ENCODE measurements at places on chromosomes 7 and 10. TPM values are rescaled to one million over a fixed set of nuclear protein-coding genes. Genes with fewer than 3 reads are reported as not detected.

Gene THSD7A
- polyA plus RNA-seq: not detected

Gene RPEL1
- 0.12 TPM for polyA plus RNA-seq

Gene VPS37D
- polyA plus RNA-seq: 0.61 TPM

Gene AGMO
- not detected for polyA plus RNA-seq

Gene ENTPD7
- polyA plus RNA-seq: 18.3 TPM

Gene NUTM2E
- polyA plus RNA-seq: not detected

Gene GCK
- polyA plus RNA-seq: not detected

Gene ZNF22
- 2.7 TPM for polyA plus RNA-seq

Gene RBP3
- not detected for polyA plus RNA-seq

Gene TUBB8
- polyA plus RNA-seq: 0.02 TPM

Gene HSPA12A
- polyA plus RNA-seq: 5.9 TPM

Gene NME8
- not detected for polyA plus RNA-seq

Gene CCL24
- polyA plus RNA-seq: not detected

Gene CEP55
- polyA plus RNA-seq: 26.8 TPM

Gene MUC12
- polyA plus RNA-seq: 0.25 TPM

Gene CRYGN
- polyA plus RNA-seq: not detected

Gene ARHGEF35
- polyA plus RNA-seq: 7.6 TPM

Gene NPFFR1
- 0.01 TPM for polyA plus RNA-seq

Gene PBLD
- polyA plus RNA-seq: 0.34 TPM

Gene PNLIPRP2
- polyA plus RNA-seq: not detected

Gene STOX1
- polyA plus RNA-seq: 0.07 TPM

Gene ZRANB1
- polyA plus RNA-seq: 5.6 TPM

Gene NEBL
- 1.3 TPM for polyA plus RNA-seq

Gene IL15RA
- 2.6 TPM for polyA plus RNA-seq

Gene MEOX2
- not detected for polyA plus RNA-seq

Gene LRRC18
- not detected for polyA plus RNA-seq

Gene AKR1C4
- not detected for polyA plus RNA-seq

Gene ICA1
- polyA plus RNA-seq: 0.17 TPM

Gene HOXA4
- polyA plus RNA-seq: 1.8 TPM

Gene DNAH11
- polyA plus RNA-seq: 0.23 TPM

Gene ASB10
- polyA plus RNA-seq: not detected

Gene NSUN6
- 5.5 TPM for polyA plus RNA-seq

Gene MYO1G
- 0.02 TPM for polyA plus RNA-seq

Gene GIMAP1
- not detected for polyA plus RNA-seq

Gene CCDC6
- polyA plus RNA-seq: 31.9 TPM

Gene ECD
- 23.9 TPM for polyA plus RNA-seq

Gene TMEM176B
- polyA plus RNA-seq: not detected

Gene FRMD4A
- polyA plus RNA-seq: 27.6 TPM

Gene PDZD8
- 32.8 TPM for polyA plus RNA-seq

Gene OPALIN
- not detected for polyA plus RNA-seq

Gene SPDYE6
- not detected for polyA plus RNA-seq

Gene NKX6-2
- polyA plus RNA-seq: not detected

Gene DDC
- not detected for polyA plus RNA-seq

Gene FRMPD2
- polyA plus RNA-seq: 0.41 TPM

Gene AGBL3
- polyA plus RNA-seq: 0.42 TPM

Gene DDX50
- 28.3 TPM for polyA plus RNA-seq

Gene PRKCQ
- polyA plus RNA-seq: 8.2 TPM

Gene FAM221A
- 0.44 TPM for polyA plus RNA-seq

Gene CYP3A7
- polyA plus RNA-seq: 0.02 TPM

Gene SEC61A2
- polyA plus RNA-seq: 7.5 TPM

Gene ANKRD61
- 0.22 TPM for polyA plus RNA-seq

Gene CLRN3
- not detected for polyA plus RNA-seq

Gene INMT
- not detected for polyA plus RNA-seq

Gene DGKI
- 0.03 TPM for polyA plus RNA-seq

Gene TMEM209
- polyA plus RNA-seq: 24.3 TPM

Gene CALHM3
- polyA plus RNA-seq: not detected

Gene COL26A1
- polyA plus RNA-seq: not detected

Measured in mammary epithelial cell (primary cell).